ENCODE measurements at places on chromosomes 5 and 9.

DNA sequence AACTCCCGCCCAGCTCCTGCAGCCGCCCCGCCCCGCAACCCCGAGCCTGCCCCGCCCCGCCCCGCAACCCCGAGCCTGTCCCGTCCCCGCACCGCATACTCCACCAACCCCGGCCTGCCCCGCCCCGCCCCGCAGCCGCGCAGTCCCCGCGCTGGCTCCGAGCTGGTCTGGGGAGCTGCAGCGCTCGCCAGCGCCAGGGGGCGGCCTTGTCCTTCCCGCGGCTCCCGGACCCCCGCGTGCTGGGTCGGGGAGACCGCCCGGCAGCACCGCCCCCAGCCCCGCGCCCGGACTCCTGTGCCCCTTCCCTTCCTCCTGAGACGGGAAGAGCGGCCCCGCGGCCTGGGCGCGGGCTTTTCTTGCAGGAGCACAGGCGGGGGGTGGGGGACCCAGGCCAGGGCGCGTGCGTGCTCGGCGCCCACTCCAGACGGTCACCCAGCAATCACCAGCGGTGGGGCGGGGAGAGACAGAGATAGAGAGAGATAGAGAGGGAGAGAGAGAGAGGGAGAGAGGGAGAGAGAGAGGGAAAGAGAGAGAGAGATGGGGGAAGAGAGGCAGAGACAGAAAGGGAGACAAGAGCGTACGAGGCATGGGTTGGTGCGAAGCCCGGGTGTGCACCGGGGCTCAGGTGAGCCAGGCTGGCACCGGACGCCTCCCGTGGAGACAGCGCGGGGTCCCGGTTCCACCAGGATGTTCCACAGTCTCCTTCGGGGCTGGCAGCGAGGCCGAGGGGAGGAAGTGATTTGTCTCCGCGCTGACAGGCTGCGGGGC is 14.7 kb upstream of the TMEM250 start:
- DNase-seq: no peak

DNA sequence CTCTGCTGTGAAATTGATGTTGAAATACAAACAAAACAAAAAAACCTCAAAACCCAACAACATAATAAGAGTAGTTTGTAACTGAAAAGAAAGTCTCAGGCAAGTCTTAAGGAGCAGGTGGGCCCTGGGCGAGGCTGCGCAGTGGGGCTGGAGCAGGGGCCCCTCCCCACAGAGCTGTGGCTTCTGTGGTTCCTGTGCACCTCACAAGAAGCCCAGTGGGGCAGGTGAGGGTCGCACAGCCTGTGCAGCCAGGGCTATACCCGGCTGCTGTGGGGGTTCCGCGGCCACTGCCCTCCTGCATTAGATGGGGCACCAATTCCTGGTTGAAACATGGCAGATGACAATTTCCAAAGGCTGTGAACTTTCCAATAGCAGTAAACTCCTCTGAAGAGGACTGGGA is 75.3 kb downstream of the TRIO start:
- DNase-seq: no peak

DNA sequence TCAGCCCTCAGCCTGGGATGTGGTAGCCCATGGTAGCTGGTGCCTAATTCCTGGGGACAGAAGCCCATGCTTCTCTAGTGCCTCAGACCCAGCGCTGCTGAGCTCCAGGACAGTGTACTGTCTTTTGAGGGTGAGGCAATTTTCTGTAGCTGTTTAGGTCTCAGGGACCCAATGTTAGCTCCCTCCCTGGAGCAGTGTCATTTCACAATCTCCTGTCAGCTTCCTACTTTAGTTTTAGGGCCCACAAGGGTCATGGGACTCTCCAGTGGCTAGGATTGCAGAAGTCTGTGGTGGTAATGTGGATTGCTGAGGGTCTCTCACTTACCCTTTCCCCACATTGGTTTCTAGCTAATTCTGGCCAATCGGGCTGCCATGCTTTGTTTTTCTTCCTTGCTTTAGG is 67.7 kb upstream of the CCL21 start:
- no peak for DNase-seq

DNA sequence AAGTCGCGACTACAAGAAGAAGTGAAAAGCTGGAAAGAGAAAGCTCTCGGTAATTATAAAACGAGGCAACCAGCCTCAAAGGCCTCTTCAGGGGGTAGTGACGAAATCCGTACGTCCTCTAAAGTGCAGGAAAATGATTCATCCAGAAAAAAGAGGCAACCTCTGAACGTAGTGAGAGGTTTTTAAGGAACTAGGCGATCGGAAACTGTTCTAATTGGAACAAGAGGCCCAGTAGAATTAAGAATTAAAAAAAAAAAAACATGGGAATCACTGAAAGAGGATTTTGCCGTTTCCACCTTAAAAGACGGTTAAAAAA is 1.0 kb downstream of the CSNK1A1 start:
- DNase-seq: peak; percentile 32

GRCh38 chr5:65243161-65243560 is 238.6 kb downstream of the ADAMTS6 start:
- DNase-seq: no peak

- no peak for DNase-seq
Observed at GRCh38 chr5:80140496-80140895, 105.3 kb downstream of the THBS4 start.

GRCh38 chr5:81899123-81899522 is 72.7 kb upstream of the ATG10 start:
- no peak for DNase-seq

GRCh38 chr5:159504857-159505304 is 174.6 kb upstream of the IL12B start:
- no peak for DNase-seq

DNA sequence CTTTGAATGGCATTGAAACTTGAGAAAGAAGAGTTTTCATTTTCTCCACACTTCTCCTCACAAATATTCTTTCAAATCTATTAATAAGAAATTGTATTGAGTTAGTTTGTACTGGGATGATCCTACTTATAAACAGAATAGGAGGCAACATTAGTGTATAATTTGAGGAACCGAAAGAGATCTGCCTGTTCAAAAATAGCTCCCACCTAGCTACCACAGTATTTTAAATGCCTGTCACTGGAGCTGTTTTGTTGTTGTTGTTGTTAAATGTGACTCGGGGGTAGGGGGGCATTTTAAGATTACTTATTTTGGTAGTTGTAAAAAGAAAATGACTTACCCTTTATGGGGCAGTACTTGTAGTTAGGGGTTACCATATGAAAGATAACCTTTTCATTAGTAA is 20.1 kb upstream of the HAPLN1 start:
- no peak for DNase-seq

- DNase-seq: no peak
Observed at GRCh38 chr5:81253875-81254274, 20.8 kb downstream of the CKMT2 start.

GRCh38 chr5:17430241-17430640 is 67.8 kb upstream of the TAF11L2 start:
- no peak for DNase-seq

- no peak for DNase-seq
Observed at GRCh38 chr5:157115012-157115411, 6.2 kb upstream of the HAVCR2 start.
